Stimulated activated CD8-positive, alpha-beta memory T cell treated with anti-CD3 and anti-CD28 coated beads, Interleukin-12 subunit alpha, Interleukin-12 subunit beta, amount 100 ng/mL, for 1 hour (primary cell): ENCODE measurements at places on chromosomes 7 and 10.

GRCh38 chr7:43248553-43248952, 136.1 kb downstream of the HECW1 start:
- no peak for DNase-seq

DNA sequence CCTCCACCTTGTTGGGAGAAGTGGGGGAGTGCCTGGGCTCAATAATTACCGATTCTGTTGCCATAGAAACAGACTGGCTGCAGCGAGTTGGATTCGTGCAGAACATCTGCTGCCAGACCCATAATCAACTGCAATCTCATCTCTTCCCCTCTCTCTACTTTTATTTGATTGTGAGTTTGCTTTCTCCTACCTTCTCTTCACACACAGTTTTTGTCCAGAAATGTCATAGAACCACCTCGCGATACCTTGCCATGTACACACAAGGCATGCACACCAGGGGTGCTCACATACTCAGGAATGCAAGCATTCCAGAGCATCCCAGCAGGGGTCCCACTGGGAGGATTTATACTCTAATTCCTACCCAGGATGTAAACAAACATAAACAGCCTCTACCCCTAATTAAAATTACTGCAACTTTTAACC, 262.2 kb upstream of the AOAH start:
- DNase-seq = no peak

DNA sequence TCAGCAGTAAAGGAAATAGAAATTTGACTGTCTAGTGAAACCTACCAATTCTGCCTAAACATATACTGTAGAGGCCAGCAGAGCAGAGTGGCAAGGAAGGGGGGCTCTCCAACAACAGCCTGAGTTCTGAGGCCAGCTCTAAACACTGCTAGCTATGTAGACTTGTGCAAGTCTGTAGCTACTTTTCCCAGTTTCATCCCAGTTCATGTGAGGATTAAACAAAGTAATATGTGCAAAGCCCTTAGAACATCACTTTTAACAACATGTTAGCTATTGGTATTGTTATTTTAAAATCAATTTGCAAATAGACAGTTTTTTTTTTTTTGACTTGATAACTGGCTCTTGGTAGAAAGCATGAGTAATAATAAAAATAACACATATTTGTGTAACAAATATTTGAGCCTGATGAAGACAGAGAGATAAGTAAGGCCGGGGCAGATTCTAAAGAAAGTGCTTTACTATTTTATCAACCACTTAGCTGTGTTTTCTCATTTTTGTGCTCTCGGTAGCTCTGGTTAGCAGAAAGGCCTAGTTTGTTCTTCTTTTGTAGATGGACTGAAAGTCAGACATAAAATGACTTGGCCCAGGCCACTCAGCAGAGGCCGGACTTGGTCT, 9.3 kb downstream of the CHST12 start:
- DNase-seq = no peak

DNA sequence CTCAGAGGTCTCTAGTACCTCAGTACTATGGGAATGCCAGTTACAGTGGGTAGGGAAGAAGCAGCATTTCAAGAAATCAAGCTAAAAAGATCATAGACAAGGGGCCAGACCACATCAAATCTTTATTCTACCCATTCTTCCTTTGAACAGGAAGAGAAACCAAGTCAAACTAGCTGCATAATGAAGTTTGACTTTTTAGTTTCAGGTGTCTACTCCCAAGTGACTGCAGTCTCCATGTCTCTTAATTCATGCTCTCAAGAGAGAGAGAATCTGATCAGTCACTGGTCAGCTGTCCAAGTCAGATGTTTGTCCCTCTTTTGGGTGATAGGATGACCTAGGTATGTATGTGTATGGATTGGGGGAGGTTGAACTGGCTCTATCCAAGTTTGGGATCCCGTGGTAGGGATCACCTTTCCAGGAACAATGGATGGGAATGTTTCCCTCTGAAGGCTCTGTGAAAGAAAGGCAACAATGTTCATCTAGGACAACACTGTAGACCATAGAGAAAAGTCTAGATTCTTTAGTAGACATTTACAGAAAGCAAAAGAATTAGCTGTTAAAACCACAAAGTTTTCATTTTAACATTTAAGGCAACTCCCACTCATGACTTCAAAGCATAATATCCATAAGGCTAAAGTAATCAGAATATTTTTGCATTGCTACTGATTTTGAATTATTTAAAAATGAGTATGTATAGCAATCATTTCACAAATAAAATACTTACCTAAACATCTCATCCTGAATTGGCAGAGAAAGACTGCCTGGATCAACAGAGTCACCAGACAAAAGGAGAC, 30.1 kb upstream of the PRTFDC1 start:
- no peak for DNase-seq

DNA sequence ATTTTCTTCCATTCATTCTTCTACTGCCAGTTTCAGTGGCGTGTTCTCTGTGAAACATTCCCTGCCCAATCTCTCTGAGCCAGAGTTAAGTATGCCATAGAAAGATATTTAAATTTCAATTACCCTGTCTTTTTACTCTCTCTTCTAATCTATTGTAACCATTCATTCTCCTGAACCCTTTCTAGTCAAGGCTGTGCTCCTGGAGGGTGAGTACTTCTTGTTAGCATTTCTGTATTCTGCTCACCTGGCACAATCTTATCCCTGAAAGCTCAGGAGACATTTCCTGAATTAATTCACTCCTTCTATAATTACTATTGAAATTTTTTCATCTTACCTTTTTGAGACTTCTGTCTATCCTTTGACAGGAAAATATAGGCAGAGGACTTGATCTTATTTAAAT, 271.7 kb downstream of the HGF start:
- no peak for DNase-seq

- DNase-seq = no peak
These were observed 84.7 kb downstream of the CHST15 start for GRCh38 chr10:124008681-124009080.

DNA sequence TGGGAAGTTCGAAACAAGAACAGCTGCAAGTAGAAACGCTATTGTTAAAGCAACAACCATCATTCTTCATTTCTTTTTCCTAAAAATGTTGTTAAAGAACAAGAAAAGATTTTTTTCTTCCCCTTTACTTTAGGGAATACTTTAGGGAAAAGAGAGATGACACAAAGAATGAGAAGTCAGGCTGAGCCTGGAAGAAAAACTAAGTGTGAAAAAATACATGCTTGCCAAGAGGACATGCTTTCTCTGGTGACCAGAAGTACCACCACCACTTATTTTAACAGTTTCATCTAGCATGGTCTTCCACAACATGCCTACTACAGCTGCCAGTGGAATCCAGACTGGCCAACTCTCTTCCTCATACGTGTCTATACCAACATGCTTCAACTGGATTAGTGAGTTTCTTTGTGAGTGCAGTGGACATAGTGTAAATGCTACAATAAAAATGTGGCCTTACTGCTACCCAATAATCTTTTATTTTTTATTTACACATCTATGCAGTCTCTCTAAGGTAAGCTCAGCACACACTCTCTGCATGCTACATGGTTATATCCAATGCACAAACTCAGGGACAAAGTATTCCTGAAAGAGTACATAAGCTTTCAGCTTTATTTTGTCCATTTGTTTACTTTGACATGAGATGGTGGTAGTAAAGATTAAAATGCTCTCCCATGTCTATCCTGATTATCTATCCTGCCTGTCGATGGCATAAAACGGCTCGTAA, 196.2 kb downstream of the TAX1BP1 start:
- no peak for DNase-seq

DNA sequence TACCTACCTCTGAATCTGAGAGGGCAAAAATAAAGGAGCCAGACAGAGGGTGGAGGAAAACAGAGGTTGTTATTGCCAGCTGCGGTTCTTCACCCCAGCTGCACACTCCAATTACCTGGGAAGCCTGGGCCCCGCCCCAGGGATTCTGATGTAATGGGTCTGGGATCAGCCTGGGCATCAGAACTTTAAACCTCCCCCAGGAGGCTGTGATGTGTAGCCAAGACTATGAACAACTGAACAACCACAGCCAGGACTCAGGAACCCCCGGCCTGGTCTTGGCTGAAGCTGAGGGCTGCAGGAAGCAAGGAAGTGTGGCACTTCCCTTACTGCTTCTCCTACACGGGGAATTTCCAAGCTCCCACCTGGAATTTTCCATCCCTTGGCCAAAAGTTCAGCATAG, 89.3 kb downstream of the HIP1 start:
- DNase-seq = no peak

DNA sequence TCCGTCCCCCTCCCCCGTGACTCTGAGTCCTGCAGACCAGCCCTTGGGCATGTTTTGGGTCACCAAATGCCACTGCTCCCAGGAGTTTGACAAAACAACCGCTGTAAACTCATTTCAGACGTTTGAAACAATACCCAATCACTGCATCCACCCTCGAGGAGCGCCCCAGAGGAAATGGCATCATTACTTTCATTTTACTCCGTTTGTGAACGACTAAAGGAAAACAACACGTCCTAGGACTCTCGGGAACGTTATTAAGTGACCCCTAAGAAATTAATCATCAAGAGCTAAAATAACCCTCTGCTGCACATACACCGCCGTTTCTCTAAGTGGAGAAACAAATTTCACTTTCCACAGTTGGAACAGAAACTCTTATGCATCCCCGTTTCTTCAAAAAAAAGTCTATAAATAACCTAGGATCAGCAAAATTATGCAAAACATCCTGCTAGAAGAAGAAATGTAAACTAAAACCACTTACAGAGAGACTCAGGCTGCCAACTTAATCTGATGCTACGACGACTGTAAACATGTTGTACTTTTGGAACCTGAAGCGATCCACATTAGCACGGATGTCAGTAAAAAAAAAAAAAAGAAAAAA, 109.9 kb upstream of the EFCAB10 start:
- no peak for DNase-seq

DNA sequence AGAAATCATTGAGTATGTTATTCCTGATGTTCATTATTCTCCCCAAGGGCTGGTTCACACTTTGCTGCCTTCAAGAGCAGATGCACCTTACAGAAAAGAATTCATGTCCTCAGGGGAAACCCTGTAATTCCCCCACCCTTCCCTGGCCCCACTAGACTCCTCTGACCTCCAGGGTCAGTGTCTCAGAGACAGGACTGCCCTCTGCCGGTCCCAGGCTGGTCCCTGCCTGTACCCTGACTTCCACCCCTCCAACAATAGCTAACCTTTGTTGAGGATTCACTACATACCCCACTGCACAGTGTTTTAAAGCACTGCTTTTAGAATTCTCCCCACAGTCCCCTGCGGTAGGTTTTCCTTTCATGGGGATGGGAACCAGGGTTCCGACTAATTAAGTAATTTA, 4.4 kb upstream of the SEPHS1 start:
- no peak for DNase-seq

GRCh38 chr7:5681423-5681822, 100.0 kb downstream of the RNF216 start:
- DNase-seq = no peak

- DNase-seq = no peak
These were observed 26.5 kb upstream of the PPP1R3A start for GRCh38 chr7:113945018-113945938.

DNA sequence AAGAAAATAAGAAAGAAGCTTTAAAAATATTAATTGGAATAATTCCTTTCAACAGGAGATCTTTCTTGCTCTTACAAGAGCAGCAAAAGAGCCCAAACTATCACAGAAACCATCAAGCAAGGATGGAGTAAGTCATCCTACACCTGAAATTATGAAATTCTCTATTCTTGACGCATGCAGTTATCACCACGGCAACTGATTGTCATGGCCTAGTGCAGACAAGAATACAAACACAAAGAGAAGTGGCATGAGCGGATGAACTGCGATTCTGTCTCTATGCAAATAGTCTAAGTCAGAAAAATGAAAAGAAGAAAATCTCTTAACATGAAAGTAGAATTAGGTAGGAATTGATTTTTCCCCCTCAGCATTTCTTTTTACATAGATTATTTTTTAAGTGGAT, 54.8 kb upstream of the SLC35B4 start:
- DNase-seq = no peak

DNA sequence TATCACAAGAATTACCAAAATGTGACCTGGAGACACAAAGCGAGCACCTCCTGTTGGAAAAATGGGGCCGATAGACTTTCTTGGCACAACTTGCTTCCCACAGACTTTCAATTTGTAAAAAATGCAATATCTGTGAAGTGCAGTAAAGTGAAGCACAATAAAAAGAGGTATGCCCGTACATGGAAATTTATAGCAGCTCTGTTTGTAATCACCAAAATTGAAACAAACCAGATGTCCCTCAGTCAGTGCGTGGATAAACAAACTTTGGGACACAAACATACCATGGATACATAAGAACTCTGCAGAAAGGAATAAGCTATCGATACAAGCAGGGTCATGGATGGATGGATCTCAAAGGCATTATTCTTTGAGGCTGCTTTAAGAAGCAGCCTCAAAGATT, 33.6 kb downstream of the ARID5B start:
- no peak for DNase-seq

- peak; percentile 59 for DNase-seq
These were observed 2.7 kb upstream of the MUC17 start for GRCh38 chr7:101017064-101017777.

GRCh38 chr7:2855386-2855785, 11.3 kb upstream of the GNA12 start:
- no peak for DNase-seq

GRCh38 chr10:125990974-125991373, 94.6 kb downstream of the FANK1 start:
- no peak for DNase-seq

DNA sequence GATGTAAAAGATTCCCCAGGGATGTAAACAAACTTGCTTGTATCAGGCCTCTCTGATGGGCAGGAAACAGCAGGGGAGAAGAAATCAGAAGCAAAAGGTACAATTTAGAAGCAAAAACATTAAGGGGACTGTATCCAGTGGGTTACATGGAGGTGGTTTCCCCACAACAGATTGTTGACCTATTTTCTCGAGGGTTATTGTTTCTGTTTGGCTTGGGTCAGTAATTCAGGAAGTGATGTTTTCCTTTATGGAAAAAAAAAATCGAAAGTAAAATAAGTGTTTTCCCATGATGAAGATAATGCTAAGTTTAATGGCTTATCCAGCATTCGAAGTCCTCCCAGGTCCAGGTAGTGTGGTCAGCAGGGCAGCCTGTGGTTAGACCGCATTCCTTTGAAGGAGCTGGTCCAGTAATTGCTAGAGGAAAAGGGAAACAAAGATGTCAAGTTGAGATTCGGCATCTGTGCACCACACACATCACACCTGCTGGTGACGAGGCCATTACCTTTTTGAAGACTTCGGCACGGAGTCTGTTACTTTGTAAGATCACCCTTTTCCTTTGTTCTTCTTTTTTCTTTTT, 37.3 kb upstream of the ADAM12 start:
- DNase-seq = no peak
